ENCODE measurements at places on chromosomes 1 and 21.

GRCh38 chr21:38221594-38221993 lies 35.2 kb upstream of the KCNJ15 start:
- DNase-seq: no peak

GRCh38 chr1:67018574-67018973 lies 35.4 kb downstream of the SLC35D1 start:
- DNase-seq: no peak

DNA sequence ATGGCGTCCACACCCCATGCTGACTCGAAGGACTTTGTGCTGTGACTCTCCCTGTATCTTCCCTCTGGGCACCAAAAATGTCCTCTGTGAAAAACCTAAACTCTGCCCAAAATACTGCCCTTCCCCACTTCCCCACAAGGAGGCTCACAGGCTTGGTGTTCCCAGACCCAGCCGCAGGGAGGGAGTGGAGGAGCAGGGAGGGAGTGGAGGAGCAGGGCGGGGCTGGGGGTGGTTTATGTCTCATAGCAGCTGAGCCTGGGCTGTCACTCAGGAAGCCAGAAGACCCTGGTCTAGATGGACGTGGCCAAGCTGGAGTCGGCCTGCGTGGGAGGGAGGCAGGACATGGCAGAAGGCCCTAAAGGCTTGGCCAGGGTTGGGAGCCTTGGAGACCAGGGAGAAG lies 461.7 kb downstream of the PTPRU start:
- DNase-seq: peak; percentile 64

DNA sequence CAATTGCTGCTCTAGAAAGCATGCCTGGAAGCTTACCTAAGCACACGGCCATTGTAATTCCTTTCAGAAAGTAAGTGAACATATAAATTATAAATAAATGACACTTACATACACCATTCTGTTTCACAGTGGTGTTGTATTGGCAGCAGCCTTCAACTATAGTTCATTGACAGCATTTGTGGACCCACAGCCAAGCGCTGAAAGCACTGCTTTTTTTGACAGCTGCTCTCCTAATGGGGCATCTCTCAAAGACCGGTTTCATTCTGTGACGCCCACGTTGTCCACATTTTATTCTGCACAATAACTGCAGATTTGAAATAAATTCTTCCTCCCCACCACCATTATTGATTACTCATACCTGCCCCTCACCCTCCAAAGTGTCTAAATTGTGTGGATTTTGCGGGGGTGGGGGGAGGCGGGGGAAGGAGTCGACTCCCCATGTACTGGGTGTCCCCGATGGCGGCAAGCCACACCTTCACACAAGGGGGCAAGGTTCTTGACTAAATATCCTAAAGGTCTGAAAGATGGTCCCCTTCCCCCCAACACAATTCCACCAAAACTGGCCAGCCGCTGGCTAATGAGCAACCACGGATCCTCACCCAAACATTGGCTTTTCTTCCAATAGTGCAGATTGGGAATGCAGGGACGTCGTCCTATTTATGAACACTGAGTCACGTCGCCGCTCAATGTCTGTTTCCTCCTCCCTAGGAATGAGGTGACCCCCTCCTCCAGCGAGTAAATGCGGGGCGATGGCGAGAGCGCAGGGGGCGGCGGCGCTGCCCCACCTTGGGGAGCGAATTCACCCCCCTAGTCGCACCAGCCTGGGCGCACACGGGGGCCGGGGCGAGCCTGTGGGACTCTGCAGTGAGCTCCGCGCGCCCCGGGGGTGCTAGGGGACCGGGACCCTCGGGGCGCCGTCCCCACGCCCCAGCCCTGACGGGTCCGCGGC lies 960 bp downstream of the RCAN1 start:
- peak; percentile 32 for DNase-seq

GRCh38 chr1:96306809-96307560 lies 414.6 kb upstream of the PTBP2 start:
- DNase-seq: no peak

DNA sequence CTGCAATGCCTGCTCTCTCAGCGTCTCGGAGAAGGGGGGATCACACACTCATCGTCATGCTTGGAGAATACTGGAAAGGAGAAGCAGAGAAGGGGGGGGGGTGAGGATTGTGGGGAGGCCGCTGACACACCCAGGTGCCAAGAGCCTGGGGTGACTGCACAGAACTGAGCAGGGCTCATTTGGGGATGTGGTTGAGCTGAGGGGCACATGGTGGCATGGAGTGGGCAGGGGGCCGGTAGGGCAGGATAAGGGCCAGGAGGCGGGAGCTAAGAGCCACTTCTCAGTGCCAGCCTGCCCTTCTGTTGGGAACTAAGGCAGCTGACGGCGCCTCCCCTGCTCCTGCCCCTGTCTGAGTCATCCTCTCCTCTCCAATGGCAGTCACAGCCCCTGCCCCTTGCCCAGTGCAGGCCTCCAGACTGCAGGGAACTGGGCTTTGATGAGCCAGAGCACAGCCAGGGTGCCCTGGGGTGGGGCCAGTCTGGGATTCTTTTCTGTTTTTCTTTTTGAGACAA lies 27.2 kb downstream of the MRPL37 start:
- peak; percentile 66 for DNase-seq

DNA sequence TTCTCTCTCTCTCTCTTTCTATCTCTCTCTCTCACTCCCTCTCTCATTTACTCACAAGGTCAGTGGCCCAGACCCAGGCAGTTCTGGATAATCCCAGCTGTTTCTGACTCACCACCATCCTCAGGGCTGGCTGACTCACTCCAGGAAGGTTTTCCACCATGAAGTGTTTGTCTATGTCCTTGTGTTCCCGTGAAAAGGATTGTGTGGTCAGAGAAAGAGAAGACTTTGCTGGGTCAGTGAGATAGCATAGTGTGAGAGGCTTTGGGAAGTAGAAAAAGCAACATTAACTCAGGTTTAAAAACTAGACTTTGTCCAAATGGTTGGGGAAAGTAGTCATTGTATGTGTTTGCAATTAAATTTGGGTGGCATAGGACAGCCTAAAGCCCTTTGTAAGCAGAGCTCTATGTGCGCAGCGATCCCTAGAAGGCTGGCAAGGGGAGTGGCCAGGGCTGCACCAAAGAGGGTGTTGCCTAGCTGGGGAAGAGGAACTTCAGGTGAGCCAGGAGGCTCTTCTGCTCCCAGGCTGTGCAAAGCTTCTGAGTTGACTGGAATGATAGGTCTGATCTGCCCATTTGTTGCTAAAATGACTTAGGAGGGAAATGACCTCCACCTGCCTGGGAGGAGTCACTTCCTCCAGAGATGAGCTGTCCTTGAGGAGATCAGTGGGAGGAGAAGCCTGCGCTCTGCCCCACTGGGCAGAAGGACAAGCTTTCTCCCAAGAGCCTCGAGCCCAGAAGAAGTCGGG lies 4.9 kb upstream of the CAPN2 start:
- peak; percentile 91 for DNase-seq

DNA sequence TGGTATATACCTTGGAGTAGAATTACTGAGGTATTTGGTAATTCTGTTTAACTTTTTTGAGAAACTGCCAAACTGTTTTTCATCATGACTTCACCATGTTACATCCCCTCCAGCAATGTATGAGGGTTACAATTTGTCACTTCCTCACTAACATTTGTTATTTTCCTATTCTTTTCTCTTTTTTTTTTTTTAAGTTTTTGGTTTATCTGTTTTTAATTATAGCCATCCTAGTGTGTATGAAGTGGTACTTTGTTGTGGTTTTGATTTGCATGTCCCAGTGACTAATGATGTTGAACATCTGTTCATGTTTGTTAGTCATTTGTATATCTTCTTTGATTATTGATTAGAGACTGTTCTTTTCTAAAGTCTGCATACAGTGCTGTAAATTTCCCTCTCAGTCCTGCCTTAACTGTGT lies 147.3 kb downstream of the HS2ST1 start:
- DNase-seq: no peak

DNA sequence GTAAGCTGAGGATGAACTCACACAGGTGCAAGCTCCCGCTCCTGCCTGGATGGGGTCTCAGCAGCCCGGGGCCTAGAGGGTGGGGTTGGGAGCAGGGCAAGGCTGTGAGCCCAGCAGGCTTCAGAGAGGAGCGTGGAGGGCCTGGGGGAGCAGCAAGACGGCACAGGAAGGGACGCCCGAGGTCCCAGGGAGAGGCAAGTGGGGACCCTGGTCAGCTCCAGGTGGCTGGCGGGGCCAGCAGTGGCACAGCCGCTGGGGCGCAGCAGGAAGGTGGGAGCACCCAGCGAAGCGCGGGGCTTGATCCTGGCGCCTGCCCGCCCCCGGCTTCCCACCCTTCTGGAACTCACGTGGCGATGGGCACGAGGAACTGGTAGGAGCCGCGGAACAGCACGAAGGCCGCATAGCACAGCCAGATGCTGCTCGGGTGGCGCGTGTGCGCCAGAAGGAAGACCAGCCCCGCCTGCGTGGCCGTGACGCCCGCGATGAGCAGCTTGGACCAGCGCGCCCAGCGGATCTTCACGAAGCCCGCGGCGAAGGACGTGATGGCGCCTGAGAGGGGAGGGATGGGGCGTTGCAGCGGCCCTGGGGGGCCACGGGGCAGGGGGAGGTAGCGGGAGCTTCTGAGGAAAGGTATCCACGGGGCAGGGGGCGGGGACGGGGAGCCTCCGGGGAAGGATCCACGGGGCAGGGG lies 11.7 kb downstream of the SLC19A1 start:
- DNase-seq: no peak

DNA sequence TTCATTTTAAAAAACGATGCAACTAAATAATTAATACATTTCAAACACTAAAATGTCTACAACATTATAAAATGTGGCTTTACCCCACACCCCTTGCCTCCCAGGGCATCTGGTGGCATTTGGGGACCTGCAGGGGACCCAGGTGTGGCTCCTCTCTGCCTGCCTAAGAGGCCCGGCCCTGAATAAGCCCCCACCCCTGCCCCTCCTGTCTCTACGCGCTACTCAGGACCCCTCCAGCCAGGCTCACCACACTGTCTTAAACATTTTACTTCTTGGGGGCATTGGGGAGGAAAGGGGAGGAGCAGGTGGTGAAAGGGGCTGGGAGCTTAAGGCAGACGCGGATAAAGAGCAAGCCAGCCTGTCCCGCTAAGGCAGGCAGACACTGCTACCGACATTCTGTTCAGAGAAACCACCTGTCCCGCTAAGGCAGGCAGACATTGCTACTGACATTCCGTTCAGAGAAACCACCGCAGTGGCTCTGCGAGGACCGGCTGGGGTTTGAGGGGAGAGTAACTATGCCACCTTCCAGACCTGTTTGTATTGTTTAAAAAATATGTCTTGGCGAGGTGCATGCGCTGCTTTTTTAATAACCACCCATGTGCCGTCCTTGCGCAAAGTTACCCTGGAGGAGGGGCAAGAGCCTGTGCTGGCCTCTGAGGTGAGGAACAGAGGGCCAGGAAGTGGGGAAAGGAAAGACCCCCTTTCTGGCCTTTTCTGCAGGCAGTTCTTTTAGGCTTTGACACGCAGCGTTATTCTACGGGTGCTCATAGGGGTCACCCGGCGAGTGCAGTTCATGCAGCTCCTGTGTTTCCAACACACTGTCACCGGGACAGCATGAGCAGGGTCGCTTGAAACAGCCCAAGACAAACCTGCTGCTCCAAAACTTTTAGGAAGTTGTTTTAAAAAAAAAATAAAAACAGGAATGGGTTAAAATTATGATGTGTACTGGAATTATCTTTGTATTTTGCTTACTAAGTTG lies 51.3 kb upstream of the RIPK4 start:
- no peak for DNase-seq

DNA sequence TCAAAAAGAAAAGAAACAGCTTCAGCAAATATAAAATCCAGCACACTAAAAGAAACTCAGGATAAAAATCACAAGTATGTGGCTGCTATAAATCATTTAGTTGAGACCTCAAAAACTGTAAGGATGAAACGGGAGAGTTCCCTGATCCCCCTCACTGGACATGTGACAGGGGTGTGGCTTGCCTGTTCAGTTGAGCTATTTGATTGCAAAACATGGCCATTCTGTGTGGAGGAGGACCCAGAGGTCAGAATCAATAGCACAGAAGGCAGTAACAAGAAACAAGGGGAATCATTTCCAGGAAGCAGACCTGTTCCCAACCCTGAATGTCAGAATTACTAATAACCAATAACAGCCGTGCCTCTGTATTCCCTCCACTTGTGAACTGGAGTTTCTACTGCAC lies 27.9 kb downstream of the RBM11 start:
- DNase-seq: peak; percentile 30

DNA sequence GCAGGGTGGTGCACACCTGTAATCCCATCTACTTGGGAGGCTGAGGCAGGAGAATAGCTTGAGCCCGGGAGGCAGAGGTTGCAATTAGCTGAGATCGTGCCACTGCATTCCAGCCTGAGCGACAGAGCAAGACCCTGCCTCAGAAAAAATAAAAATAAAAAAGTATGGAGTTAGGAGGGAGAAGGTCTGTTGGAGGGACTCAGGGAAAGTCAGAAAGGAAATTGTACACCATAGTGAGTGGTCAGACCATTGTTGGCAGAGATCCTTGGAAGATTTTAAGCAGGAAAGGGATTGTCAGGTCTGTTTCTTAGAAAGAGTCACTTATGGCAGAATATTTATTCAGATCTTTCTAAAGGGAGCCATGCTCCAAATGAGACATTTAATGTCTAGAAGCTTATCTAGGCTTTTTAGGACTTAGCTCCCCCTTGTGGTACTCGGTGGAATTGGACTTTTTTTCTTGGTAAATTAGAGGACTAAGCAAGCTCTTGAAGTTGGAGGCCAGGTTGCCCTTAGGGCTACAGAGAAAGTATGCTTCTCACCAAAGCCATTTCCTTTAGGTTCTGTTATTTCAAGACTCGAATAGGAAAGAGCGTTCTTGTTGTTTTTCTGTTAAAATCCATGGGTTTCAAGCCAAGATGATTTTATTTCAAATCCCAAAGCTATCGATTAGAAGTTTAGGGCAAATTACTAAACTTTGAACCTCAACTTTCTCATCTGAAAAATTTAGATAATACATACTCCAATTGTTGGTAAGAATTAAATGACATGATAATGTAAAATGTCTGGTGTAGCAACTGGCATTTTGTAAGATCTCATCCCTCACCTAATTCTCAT lies 16.5 kb downstream of the MIA3 start:
- peak; percentile 90 for DNase-seq

GRCh38 chr1:175881246-175881976 lies 138.0 kb upstream of the TNR start:
- no peak for DNase-seq

GRCh38 chr1:77498918-77499317 lies 183.5 kb downstream of the ZZZ3 start:
- DNase-seq: no peak

DNA sequence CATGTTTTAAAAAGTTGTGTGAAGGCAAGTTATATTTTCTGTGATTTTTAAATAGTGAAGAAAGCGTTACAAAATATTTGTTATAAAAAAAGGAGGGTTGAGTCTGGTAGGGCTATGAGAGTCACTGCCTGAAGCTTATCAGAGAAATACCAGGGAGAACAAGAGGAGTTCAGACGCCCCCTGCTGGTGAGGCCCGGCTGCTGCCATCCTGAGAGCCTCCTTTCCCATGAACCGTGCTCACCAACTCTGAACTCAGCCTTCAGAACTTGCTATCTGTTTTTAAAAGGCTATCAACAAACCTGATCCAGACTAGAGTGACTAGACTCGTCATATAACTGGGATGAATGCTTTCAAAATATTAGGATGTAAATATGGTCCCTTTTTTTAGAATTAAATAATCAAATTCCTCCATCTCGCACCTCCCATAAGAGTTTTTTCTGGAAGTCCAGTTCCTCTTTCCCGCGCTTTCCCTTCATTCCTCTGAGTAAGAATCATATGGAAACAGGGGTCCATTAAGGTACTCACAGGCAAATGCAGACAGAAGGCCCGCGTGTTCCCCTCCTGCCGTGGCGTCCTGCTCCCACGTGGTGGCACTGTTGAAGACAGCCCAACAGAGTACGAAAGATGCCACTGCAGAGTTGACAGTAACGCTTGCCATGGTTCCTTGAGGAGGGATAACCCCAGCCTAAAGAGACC lies 26.2 kb upstream of the SPATA6 start:
- DNase-seq: peak; percentile 90

All from hepatocyte (in vitro differentiated cells).